Calu3 (cell line): ENCODE measurements at places on chromosomes 3 and 15. TPM values are rescaled to one million over a fixed set of nuclear protein-coding genes. Genes with fewer than 3 reads are reported as not detected.

Gene CASR
- total RNA-seq: 2.3 and 5.1 TPM in 2 replicates

DNA sequence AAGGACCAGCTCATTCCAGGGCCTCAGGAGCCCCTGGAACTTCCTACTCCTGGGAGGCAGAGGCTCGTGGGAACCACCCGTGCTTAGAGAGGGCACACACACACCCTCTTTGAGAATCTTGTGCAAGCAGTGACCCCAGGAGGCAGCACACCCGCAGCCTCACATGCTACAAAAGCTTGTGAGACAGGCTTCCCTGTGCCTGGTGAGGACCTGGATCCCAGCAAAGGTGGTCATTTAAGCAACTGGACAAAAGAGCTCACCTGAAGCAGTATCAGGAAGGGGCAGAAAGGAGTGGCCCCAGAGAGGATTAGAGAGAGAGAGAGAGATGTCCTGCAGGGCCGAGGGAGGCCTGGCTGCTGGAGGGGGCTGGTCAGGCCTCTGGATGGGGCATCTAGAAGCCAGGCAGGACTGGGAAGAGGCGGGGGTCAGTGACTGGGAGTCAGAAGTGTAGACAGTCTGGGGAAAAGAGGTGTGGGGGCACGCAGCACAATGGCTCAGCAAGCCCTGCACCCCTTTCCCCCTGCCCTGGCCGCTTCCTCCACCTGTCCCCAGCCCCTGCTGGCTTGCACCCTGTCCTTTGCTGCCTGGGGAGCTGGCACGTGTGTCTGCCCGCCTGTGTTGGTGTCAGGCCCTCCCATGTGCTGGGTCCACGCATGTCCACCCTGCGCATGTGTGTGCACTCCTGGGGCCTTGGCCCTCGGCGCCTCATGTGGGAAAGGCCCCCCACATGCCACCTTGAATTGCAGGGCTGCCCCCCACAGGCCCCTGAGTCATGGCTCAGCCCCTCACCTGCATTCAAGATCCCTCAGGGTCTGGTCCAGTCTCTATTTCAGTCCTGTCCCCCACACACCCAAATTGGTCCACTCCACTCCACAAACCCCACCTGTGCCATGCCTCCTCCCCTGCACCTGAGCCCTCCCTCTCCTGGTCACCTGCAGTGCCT lies 36.9 kb downstream of the TSPAN3 start:
- H3K27me3 ChIP-seq: peaks cover 7% of the 10 kb centered on the region
- DNase-seq: no peak
- no peak overlapping the region for H3K4me3 ChIP-seq
- H3K4me1 ChIP-seq: peaks cover 21% of the 10 kb centered on the region

DNA sequence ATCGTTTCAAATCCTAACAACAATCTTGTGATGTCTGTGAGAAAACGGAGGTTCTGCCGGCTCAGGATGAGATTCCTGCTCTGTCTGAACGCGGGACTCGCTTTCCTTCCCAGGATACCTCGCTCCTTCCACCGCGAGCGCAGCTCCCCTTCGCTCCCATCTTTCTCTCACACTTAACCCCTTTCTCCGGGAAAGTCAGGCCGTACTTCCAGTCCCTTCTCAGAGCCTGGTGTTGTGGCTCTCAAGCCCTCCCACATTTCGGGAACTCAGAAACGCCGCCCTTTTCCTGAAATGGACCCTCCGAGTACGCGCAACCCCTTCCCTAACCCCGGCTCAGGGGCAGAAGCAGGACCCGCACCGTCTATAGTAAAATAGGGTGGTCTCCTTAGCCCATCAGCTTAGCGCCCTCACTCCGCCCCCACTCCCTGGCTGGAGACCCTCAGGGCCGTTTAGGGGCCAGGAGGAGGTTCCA lies 378 bp upstream of the FEM1B start:
- no peaks in the 10 kb centered on the region for H3K27me3 ChIP-seq
- H3K4me3 ChIP-seq: peak overlapping the region; percentile 98
- no peak for DNase-seq
- H3K4me1 ChIP-seq: peaks cover 75% of the 10 kb centered on the region
- peak overlapping the region; percentile 96 for H3K27ac ChIP-seq

DNA sequence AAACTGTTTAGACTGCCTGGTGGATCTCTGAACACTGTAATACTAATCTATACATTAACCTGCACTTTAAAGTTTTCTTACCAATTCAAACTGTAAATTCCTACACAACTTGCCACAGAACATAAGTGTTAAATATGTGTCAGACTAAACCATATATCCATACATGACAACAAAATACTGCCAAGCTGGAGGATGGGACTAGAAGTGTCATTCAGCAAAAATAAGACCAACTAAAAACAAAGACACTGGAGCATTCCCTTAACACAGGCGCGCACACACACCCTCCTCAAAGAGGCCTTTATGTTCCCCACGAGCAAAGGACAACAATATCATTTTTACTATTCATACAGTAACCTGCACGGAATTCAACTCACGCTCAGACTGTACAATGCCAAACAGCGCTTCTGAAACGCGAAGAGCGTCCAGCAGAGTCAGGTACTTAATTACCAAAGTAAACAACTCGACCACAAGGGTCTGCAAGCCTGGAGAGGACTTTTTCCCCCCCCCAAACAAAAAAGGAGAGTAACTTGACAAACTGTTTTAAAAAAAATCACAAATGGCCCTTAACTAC lies 1.1 kb downstream of the DCUN1D1 start:
- peak overlapping the region; percentile 92 for H3K4me3 ChIP-seq
- H3K27me3 ChIP-seq: no peaks in the 10 kb centered on the region
- peaks cover 25% of the 10 kb centered on the region for H3K36me3 ChIP-seq
- no peak for DNase-seq

GRCh38 chr3:13655061-13655913 lies 106.4 kb downstream of the FBLN2 start:
- H3K4me1 ChIP-seq: peaks cover 18% of the 10 kb centered on the region
- peak; percentile 73 for DNase-seq
- no peaks in the 10 kb centered on the region for H3K36me3 ChIP-seq
- H3K27ac ChIP-seq: no peak overlapping the region
- no peak overlapping the region for H3K4me3 ChIP-seq

DNA sequence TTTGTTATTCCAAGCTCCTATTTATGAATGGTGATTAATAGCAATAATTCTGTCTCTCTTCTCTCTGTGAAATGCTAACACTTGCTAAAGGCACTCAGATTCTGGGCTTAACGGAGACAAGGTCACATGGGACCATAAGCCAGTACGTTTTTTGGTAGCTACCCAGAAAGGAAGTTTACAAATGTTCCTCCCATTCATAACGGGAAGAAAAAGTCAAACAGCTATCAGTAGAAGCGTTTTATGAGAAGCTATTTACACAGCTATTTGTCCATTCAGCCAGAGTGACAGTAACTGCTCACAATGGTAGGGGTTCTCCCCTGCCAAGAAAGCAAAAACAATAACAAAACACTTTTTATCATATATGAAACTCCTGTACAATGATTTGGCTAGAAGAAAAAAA lies 51.5 kb downstream of the ZMAT3 start:
- no peak overlapping the region for H3K27ac ChIP-seq
- H3K36me3 ChIP-seq: no peaks in the 10 kb centered on the region
- no peak overlapping the region for H3K4me3 ChIP-seq
- DNase-seq: no peak

- H3K27me3 ChIP-seq: peaks cover 16% of the 10 kb centered on the region
- H3K4me3 ChIP-seq: no peak overlapping the region
- no peaks in the 10 kb centered on the region for H3K36me3 ChIP-seq
These were observed 46.1 kb downstream of the CACNA2D3 start for GRCh38 chr3:54168451-54168850.

GRCh38 chr15:25774871-25775270 lies 88.3 kb downstream of the ATP10A start:
- H3K4me3 ChIP-seq: no peak overlapping the region
- H3K36me3 ChIP-seq: no peaks in the 10 kb centered on the region

- peaks cover 7% of the 10 kb centered on the region for H3K4me1 ChIP-seq
- DNase-seq: peak; percentile 19
- H3K4me3 ChIP-seq: no peak overlapping the region
- H3K36me3 ChIP-seq: no peaks in the 10 kb centered on the region
- H3K27ac ChIP-seq: no peak overlapping the region
These were observed 65.4 kb downstream of the TFRC start for GRCh38 chr3:196016485-196016884.

DNA sequence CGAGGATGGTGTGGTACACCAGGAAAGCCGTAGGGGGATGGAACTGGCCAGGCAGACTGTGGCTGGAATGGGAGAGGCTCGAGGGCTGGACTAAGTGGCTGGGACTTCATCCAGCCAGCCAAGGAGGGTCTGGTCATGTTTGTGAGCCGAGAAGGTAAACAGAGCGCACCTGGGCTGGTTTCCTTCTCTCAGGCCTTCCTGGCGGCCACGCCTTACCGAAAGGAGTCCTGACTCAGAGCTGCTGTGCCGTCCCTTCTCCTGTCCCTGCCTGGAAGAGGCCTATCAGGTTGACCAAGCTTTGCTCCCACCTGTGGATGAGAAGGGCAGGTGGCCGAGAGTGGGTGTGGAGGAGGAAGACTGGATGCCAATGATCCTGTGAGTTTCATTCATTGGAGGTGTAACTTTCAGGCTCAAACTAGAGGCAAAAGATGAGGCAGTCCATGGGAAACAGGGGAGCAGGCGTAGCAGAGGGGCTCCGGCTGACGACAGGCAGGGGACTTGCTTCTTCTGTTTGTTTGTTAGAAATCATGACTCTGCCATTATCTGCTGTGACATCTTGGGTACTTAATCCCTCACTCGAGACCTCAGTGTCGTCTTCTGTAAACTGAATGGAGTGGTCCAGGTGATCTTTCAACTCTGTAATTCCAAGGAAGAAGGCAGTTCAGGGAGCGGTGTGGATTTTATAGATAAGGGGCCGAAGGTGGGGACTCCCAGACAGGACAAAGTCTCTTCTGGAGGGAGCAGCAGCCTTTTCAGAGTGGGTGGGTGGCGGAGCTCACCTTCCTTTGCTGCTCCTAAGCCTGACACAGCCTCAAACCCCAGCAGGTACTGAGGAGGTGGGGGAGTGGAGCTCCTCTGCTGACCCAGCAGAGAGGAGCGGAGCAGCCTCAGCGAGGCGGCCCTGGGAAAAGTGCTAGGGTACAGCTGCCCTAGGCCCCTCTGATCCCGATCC lies 71.8 kb upstream of the GATM start:
- H3K4me3 ChIP-seq: peak overlapping the region; percentile 79
- H3K36me3 ChIP-seq: peaks cover 57% of the 10 kb centered on the region
- H3K27ac ChIP-seq: peak overlapping the region; percentile 98
